ENCODE measurements at places on chromosomes 13 and 19.

DNA sequence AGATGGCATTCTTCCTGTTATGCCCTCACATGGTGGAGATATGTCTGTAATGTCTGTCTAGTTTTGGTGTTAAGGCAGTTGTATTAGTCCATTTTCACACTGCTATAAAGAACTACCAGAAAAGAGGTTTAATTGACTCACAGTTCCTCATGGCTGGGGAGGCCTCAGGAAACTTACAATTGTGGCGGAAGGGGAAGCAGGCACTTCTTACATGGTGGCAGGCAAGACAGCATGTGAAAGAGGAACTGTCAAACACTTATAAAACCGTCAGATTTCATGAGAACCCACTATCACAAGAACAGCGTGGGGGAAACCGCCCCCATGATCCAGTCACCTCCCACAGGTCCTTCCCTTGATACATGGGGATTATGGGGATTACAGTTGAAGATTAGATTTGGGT, 3.2 kb downstream of the ZNF441 start:
- DNase-seq, result no peak

DNA sequence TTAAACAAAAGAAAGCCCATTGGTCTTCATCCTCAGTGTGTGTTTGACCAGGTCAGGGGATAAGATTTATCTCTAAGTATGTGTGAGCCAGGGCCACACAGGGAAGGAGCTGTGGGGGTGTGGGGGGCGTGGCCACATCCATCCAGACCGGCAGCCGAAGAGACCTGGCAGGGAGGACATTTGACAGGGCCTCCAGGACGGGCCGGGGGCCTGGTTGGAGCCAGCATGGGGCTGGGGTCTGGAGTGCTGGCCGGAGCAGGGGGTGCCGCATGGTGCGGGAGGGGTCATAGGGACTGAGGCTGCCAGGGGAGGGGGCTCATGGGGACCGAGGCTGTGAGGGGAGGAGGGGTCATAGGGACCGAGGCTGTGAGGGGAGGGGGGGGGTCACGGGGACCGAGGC, 20.4 kb upstream of the GNA15 start:
- DNase-seq, result no peak

DNA sequence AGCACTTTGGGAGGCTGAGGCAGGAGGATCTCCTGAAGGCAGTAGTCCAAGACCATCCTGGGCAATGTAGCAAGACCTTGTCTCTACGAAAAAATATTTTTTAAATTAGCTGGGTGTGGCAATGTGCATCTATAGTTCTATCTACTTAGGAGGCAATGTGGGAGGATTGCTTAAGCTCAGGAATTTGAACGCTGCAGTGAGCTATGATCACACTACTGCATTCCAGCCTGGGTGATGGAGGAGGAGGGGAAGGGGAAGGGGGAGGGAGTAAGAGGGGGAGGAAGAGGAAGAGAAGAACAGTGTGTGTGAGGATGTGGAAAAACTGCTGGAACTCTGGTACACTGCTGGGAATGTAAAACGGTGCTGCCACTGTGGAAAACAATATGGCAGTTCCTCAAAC, 9.2 kb upstream of the CLIP3 start:
- DNase-seq, result no peak

DNA sequence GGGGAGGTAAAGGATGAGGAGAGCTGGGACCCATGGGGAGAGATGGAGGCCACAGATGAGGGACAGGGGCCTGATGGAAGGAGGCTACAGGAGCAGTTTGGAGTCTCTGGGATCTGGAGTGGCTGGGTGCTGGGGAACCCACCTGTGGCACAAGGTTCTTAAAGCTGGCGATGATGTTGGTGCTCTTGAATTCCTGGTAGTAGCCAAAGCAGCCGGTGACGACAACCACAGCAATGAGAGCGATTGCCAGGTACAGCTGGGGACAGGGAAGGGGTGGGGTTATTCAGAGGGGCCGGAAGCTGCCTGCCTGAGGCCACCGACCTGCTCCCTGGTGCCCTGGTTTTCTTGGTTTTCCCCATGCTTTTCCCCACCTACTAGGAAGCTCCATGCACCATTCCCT, 2.8 kb downstream of the ATP4A start:
- no peak for DNase-seq

DNA sequence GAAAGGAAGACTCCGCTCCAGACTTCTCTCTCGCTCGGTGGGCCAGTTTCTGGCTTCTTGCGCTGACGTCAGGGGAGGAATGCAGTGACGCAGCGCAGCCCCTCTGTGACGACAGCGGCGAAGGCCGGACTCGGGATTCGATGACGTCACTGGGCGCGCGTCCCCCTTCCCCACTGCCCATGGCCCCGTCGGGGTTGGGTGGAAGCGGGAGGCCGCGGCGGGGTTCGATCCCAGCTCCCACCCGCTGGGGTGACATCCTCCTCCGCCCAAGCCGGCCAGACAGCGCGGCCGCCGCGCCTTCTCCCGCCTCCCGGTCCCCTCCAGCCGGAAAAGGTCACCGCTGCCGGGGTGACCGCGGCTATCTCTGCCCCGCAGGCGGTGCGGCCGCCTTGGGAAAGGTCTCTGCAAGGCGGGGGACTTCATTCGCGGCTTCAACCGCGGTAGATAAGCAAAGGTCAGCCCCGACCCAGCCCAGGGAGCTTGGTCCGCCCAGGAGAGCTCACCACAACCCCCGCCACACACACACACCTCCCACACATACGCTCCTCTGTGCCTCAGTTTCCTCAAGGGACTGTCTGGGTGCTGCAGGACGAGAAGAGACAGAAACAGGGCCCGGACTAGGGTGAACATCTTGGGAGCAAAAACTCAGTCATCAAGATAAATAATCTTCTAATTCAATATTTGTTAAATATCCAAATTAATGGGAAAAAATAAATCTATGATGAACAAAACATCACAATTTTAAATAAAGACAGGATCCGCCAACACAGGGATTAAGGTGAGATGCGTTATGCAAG, 844 bp upstream of the RFX1 start:
- no peak for DNase-seq

DNA sequence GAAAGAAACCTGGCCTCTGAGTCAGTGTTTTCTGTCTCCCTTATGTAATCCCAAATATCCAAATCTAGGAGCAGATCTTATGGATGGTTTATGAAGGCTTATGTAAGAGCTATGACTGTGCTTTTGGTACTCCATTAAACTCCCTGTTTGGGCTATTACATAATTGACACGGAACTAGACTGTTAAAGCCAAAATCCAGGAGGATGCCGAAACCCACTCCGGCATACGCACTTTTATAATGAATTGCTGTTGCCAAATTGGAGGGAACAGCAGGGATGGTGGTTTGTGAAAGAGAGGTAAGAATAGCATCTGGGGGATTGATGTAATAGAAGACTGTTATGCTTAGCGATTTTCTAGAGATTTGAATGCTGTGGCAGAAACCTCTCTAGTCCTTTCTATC, 2.0 kb downstream of the MTUS2 start:
- no peak for DNase-seq

- no peak for DNase-seq
These were observed 1516.2 kb upstream of the PCDH20 start for GRCh38 chr13:62931853-62932252.

DNA sequence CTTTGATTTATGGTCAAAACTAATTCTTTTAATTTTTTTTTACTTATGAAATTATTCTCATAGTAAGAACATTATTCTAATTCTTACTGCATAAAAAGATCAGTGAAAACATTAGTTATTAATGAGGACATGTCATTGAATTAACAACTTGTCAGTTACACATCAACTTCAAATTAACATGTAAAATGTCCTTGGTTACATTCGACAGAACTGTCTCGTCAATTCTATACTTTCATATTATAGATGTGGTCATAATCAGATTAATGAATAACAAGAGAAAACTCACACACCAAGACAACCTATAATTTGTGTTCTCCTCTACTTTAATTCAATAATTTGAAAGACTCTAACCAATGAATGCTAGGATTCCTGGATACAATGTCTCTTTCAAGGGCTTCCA, 66.7 kb downstream of the KATNAL1 start:
- DNase-seq, result no peak

DNA sequence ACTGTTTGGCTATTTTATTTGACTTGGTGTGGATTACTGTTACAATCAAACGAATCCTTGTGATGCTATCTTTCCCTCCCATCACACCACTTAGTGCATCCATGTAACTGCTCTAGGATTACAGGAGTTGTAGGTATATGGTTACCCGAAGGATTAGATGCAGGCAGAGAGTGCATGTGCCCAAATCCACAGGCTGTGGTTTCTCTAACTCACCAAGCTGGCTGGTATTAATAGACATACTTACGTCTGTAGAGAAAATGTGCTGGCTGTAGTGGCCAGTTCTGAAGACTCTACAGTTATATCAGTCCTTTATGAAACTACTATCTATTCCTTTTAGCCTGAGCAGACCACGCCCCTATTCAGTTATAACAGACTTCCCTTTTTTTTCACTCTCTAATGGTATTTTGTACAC, 1.1 kb upstream of the HMGB1 start:
- no peak for DNase-seq

Data from GM13976 (cell line).